MM.1S (cell line): ENCODE measurements at places on chromosomes 2 and 18.
A peak's percentile ranks its signal among the peaks of the same experiment; 100 is the strongest.

GRCh38 chr2:40653829-40654228 is 201.9 kb upstream of the SLC8A1 start:
- no peak overlapping the region for H3K27ac ChIP-seq
- DNase-seq: no peak
- no peaks in the 10 kb centered on the region for H3K36me3 ChIP-seq
- H3K4me3 ChIP-seq: no peak overlapping the region

GRCh38 chr2:97723156-97724072 is 10.0 kb downstream of the ZAP70 start:
- H3K4me1 ChIP-seq: peaks cover 10% of the 10 kb centered on the region
- no peaks in the 10 kb centered on the region for H3K36me3 ChIP-seq
- no peaks in the 10 kb centered on the region for H3K27me3 ChIP-seq
- H3K4me3 ChIP-seq: no peak overlapping the region

DNA sequence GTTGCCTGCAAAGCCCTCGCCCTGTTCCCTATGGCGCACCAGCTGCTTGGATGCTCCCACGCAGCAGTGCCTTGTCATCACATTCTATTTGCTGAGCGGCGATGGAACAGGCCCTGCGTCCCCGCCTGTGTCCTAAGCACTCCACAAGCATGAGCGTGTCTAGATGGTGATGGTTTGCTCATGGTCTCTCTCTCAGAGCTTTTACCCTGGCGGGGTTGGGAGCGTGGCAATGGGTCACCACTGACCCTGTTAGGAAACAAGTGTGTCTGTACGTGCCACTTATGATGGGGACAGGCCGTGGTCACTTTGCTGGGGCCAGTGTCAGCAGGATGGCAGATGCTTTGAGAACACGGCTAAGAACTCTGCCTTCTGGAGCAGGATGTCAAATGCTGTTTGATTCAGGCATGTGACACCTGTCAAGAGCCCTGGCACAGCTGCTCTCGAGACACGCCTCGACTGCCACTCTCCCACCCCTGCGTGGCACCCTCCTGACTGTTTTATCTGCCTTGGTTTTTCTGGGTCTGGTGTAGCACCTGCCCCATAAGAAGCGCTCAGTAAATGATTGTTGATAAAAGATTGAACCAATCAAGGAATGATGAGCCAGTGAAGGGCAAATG is 44.2 kb downstream of the RRM2 start:
- DNase-seq: no peak
- no peaks in the 10 kb centered on the region for H3K36me3 ChIP-seq
- H3K4me1 ChIP-seq: no peaks in the 10 kb centered on the region
- H3K27me3 ChIP-seq: no peaks in the 10 kb centered on the region

GRCh38 chr2:231222318-231223000 is 24.0 kb downstream of the ARMC9 start:
- peaks cover 11% of the 10 kb centered on the region for H3K4me1 ChIP-seq
- H3K36me3 ChIP-seq: no peaks in the 10 kb centered on the region
- no peaks in the 10 kb centered on the region for H3K27me3 ChIP-seq
- DNase-seq: peak; percentile 76
- H3K4me3 ChIP-seq: peak overlapping the region; percentile 50
- peak overlapping the region; percentile 88 for H3K27ac ChIP-seq

- no peak for DNase-seq
- H3K4me1 ChIP-seq: no peaks in the 10 kb centered on the region
- no peak overlapping the region for H3K4me3 ChIP-seq
- H3K27ac ChIP-seq: no peak overlapping the region
- no peaks in the 10 kb centered on the region for H3K36me3 ChIP-seq
- H3K27me3 ChIP-seq: no peaks in the 10 kb centered on the region
Observed at GRCh38 chr18:78670778-78671391, 308.7 kb upstream of the SALL3 start.

GRCh38 chr2:159982842-159983785 is 79.3 kb downstream of the PLA2R1 start:
- no peaks in the 10 kb centered on the region for H3K4me1 ChIP-seq
- H3K27me3 ChIP-seq: no peaks in the 10 kb centered on the region
- H3K27ac ChIP-seq: no peak overlapping the region
- H3K36me3 ChIP-seq: no peaks in the 10 kb centered on the region
- DNase-seq: no peak

DNA sequence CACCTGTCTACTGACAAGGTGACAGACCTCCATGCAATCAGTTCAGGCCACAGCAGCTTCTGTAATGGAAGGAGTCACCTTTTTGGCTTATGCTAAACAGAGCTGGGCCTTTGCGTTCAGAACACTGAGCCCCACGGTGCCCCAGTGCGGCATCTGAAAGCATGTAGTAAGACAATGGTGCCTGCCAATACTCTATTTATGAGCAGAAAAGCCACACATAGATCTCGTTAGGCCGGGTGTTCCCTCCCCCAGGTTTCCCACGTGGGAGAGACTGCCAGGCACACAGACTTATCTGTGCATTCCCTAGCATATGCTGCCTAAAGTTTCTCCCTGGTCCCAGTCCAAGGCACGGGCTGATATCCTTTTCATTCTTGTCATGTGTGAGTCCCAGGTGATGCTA is 150.9 kb downstream of the ACTR3 start:
- H3K27me3 ChIP-seq: no peaks in the 10 kb centered on the region
- H3K4me3 ChIP-seq: no peak overlapping the region

- no peak overlapping the region for H3K27ac ChIP-seq
- DNase-seq: no peak
- H3K4me3 ChIP-seq: no peak overlapping the region
- H3K27me3 ChIP-seq: no peaks in the 10 kb centered on the region
- H3K4me1 ChIP-seq: no peaks in the 10 kb centered on the region
Observed at GRCh38 chr2:145379934-145380333, 860.0 kb upstream of the ZEB2 start.

DNA sequence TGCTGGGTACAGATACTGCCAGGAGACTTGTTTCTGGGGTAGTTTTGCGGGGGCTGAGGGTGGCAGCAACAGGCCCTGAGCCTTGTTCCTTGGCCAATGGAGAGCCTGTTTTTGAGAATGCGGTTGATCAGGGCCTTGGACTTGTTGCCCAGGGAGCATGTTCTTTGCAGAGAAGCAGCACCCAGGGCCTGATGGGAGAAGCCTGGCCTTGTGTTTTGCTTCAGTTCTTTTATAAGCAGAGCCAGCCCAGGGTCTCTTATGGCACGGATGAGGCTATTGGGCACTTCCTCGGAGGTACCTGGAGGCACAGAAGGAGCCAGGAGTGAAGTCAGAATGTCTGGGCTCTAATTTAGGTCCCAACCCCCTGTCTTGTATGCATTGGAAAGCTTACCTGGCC is 85.1 kb upstream of the MCFD2 start:
- DNase-seq: no peak
- no peak overlapping the region for H3K4me3 ChIP-seq
- H3K27ac ChIP-seq: no peak overlapping the region
- no peaks in the 10 kb centered on the region for H3K4me1 ChIP-seq

DNA sequence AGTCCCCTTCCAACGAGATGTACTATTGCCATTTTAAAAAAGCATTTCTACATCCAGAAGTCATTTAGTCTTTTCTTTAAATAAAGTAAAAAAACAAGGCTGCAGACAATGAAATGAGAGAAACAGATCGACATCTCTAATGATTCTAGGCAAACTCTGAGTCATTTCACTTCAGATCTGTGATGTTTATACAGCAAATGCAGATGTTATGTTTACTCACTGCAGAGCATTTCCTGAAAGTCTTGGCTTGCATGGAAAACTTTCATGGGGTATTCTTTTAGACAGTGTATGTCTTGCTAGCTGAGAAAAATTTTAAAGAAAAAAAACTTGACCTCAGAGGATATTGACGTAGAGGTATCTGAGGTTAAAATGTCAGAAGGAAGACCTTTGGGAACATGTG is 797.4 kb downstream of the CNTNAP5 start:
- no peaks in the 10 kb centered on the region for H3K36me3 ChIP-seq
- no peak overlapping the region for H3K4me3 ChIP-seq
- H3K27me3 ChIP-seq: no peaks in the 10 kb centered on the region

DNA sequence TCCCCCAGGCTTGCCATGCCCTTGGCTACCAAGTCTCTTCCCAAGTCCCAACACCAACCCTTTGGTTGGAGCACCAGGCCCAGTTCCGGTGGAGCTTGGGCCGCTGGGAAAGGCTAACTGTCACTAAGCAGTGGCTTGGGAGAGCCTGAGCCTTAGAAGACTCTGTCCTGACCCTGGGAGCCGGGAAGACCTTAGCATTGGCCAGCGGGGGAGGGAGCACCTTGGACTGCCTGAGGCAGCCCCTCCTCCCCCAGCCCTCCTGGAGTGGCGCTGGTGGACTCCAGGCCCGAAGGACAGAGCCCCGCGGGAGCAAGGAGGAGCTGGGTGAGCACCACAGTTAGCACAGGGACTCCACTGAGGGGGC is 62.5 kb upstream of the POMC start:
- no peaks in the 10 kb centered on the region for H3K27me3 ChIP-seq
- no peak overlapping the region for H3K27ac ChIP-seq
- no peak for DNase-seq
- 0 out of 2 replicates have a peak, but pooled peaks cover 8% of the 10 kb centered on the region for H3K4me1 ChIP-seq
- no peaks in the 10 kb centered on the region for H3K36me3 ChIP-seq
- no peak overlapping the region for H3K4me3 ChIP-seq

- no peak overlapping the region for H3K27ac ChIP-seq
- H3K27me3 ChIP-seq: no peaks in the 10 kb centered on the region
- H3K36me3 ChIP-seq: no peaks in the 10 kb centered on the region
- no peaks in the 10 kb centered on the region for H3K4me1 ChIP-seq
Observed at GRCh38 chr2:176833671-176834070, 378.9 kb upstream of the HNRNPA3 start.

DNA sequence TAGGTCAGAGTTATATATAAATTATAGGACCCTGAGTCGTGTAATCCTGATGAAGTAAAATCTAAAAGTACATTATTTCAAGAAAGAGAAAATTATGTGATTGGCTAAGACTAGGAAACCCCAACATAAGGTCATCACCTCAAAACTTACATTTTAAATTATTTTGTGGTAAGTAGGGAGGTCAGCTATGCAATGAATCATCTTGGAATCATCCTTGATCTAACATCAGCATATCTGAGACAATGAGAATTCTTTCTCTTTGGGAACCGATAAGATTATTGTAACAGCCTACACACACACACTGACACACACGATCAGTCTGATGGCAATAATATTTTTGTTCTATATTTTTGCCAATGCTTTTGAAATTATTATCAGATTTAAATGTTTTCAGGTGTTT is 904.8 kb upstream of the CHAC2 start:
- H3K4me1 ChIP-seq: no peaks in the 10 kb centered on the region
- H3K36me3 ChIP-seq: no peaks in the 10 kb centered on the region

GRCh38 chr2:53785366-53785765 is 1.4 kb downstream of the ASB3 start:
- no peaks in the 10 kb centered on the region for H3K27me3 ChIP-seq
- peaks cover 6% of the 10 kb centered on the region; the same call in 1 of the 2 replicates for H3K4me1 ChIP-seq
- H3K36me3 ChIP-seq: no peaks in the 10 kb centered on the region
- H3K27ac ChIP-seq: no peak overlapping the region

DNA sequence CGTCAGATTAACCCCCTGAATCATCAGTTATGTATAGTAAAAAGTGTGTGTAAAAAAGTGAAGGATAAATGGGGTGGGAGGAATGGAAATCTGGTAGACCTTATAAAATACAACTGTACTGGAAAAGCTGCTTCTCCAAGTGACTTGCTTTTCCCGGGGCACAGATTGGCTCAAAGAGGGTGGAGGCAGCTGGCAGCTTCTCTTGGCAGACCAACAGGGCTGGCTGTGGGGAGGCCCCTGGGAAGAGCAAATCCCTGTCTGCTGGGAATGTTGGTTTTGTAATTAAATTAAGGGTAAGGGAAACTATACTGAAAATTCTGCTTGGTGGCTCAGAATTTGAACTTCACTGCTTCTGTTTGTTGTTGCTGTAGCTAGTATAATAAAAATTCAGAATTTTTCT is 154.2 kb upstream of the DLX2 start:
- H3K36me3 ChIP-seq: no peaks in the 10 kb centered on the region
- no peak overlapping the region for H3K4me3 ChIP-seq
- DNase-seq: no peak

- no peak for DNase-seq
- H3K4me3 ChIP-seq: no peak overlapping the region
- H3K4me1 ChIP-seq: no peaks in the 10 kb centered on the region
- H3K36me3 ChIP-seq: no peaks in the 10 kb centered on the region
- H3K27me3 ChIP-seq: no peaks in the 10 kb centered on the region
Observed at GRCh38 chr2:233829193-233830110, 24.9 kb downstream of the HJURP start.

GRCh38 chr2:118309946-118310680 is 221.8 kb downstream of the INSIG2 start:
- H3K36me3 ChIP-seq: no peaks in the 10 kb centered on the region
- no peaks in the 10 kb centered on the region for H3K4me1 ChIP-seq
- DNase-seq: peak; percentile 34

GRCh38 chr18:456361-457139 is 44.0 kb downstream of the COLEC12 start:
- no peak overlapping the region for H3K27ac ChIP-seq
- no peak for DNase-seq
- no peaks in the 10 kb centered on the region for H3K4me1 ChIP-seq

- no peaks in the 10 kb centered on the region for H3K27me3 ChIP-seq
- no peaks in the 10 kb centered on the region for H3K36me3 ChIP-seq
- H3K4me3 ChIP-seq: no peak overlapping the region
- DNase-seq: no peak
Observed at GRCh38 chr2:236571145-236571544, 1.5 kb downstream of the ACKR3 start.

- H3K27me3 ChIP-seq: no peaks in the 10 kb centered on the region
- DNase-seq: peak; percentile 51
- H3K36me3 ChIP-seq: no peaks in the 10 kb centered on the region
- no peaks in the 10 kb centered on the region for H3K4me1 ChIP-seq
- H3K27ac ChIP-seq: no peak overlapping the region
Observed at GRCh38 chr2:74399785-74400184, 19.7 kb upstream of the DCTN1 start.

DNA sequence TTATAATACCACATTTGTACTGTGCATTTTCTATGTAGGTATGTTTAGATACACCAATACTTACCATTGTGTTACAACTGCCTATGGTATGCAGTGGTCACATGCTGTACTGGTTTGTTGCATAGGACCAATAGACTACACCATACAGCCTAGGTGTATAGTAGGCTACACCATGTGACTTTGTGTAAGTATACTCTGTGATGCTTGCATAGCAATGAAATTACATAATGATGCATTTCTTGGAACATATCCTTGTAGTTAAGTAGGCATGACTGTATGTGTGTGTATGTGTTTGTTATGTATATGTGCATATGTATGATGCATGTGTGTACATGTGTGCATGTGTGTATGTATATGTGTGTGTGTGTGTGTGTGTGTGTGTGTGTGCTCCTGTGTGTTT is 157.6 kb downstream of the TDRD15 start:
- no peaks in the 10 kb centered on the region for H3K36me3 ChIP-seq
- DNase-seq: no peak
- H3K27me3 ChIP-seq: no peaks in the 10 kb centered on the region
- no peak overlapping the region for H3K4me3 ChIP-seq

DNA sequence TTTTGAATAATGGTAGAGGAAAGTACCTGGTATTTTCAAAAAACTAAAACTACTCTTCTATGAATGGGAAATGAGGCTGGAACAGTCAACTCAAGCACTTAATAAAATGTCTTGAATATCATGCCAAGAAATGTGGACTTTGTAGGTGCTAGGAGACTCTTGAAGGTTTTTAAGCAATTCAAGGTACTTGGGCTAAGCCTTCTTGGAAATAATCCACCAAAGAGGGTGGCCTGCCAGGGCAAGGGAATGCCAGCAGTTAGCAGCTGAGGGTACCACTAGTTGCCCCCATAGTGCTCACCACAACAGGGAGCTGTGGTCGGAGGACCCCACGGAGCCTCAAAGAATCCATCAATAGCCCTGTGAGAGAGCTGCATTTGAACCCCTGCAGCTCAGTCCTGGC is 14.6 kb upstream of the ACYP2 start:
- H3K4me3 ChIP-seq: no peak overlapping the region
- peak overlapping the region; percentile 61; the same call in 1 of the 2 replicates for H3K27ac ChIP-seq
- no peak for DNase-seq
- peaks cover 48% of the 10 kb centered on the region for H3K4me1 ChIP-seq
- H3K27me3 ChIP-seq: no peaks in the 10 kb centered on the region
